ENCODE measurements at places on chromosomes 5 and 9.

DNA sequence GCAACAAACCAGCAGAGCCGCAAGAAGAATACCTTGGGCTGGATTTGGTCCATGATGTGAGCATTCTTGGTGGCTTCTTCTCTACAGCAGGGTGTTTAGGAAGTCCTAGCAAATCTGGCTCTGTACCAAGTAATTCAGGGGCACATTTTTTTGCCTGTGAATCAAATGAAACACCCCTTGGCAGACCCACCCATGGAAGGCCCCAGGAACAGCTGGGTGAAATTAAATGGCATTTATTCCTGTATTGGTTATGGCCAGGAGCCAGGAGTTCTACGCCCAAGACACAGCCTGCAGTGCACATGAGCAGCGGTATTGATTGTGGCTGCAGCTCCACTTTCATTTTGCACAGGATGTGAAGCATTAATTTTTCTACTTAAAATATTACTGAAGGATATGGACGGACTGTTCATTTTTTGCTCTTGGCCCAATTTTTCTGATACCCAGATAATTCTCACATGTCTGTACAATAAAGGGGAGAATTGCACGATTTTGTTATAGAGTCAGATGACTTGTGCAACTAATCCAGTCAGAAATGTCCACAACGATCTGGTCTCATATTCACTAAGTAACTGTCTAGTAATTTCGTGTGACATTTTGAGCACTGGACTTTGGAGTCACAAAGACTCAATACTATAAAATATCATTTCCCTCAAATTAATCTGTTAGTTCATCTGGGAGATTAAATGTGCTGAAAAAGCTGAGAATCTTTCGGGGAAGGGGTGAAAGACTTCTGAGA, 120.7 kb upstream of the APC start:
- DNase-seq = no peak

- DNase-seq = no peak
Measured at GRCh38 chr9:100486479-100487176, 13.7 kb downstream of the TMEFF1 start.

DNA sequence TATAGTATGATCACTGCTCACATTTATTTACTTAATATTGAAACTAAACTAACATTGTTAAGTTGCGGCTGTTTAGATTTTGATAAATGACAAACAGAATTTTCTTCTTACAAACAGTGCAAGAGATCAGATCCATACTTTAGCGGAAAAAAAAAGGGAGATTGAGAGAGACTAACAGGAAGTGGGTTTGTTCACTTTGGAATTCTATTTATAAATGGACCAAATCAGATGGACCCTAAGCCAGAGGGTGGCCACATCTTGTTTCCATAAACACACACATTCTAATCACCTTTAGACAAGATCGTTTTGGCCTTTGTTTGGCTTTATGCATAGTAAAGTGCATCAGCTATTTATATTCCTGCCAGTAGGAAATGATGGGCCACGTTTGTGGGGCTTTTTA, 381.4 kb upstream of the CD180 start:
- DNase-seq = no peak

DNA sequence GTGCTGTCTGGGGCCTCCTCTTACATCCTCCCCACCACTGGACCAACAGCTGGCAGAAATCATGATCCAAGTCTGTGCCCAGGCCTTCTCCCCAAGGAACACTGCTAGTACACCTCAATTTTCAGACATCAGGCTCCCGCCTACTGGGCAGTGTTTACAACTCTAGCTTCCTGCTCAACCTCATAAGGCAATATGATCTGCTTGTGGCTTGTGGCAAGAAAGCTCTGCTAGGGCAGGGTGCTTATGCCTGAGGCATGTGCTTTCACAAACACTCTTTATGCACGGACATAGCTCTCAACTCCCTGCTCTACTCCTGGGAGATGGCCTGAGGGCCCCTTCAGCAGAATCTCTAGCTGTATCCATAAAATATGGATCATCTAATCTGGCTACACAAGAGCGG, 32.5 kb downstream of the SH3TC2 start:
- no peak for DNase-seq

DNA sequence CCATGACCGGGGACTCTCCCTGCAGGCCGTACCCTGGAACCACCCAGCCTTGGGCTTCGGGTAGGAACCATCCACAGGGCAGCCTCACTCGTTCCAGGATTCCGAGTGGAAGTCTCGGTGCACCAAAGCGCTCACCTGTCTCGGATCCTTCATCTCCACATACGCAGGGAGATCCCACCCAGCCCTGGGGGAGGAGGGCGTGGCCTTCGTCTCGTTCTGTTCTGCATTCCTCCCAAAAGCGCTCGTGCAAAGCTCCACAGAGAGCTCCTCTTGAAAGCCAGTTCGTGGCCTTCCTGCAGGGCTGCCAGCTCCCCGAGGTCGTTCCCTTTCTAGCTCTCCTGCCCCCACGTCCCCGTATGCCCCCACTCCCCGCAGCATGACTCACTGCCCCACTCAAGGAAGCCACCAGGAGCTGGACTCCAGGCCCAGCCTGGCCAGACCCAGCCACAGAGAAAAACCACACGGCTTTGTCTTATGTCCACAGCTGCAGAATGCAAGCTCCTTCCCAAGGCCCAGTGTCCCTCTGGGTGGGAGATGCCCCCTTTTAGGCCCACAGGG, 65.0 kb upstream of the SARDH start:
- DNase-seq = no peak

GRCh38 chr5:14269395-14269794, 126.3 kb downstream of the TRIO start:
- DNase-seq = no peak

Measured in NCI-H2171 (cell line).